ENCODE measurements at places on chromosomes 11 and 22.

- no peak for DNase-seq
Observed at GRCh38 chr11:8503910-8504364, 90.1 kb downstream of the STK33 start.

GRCh38 chr11:129267716-129268115 is 75.6 kb upstream of the ARHGAP32 start:
- no peak for DNase-seq

- DNase-seq = no peak
Observed at GRCh38 chr11:117366248-117366647, 38.6 kb downstream of the CEP164 start.

DNA sequence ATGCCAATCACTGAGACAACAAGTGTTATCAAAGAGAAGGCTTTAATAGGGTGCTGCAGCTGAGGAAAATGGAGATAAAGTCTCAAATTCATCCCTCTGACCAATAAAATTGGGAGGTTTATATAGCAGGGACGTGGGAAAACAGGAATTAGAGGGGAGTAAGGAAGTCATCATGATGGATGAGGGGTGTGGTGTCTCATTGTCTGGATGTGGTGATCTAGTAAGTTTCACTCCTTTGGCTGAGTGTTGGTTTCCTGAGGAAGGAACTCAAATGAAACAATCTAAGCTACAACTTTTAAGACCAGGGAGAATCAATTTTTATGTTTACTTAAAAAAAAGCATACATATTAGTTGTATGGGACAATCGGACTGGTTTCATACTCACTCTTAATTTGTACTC is 491.0 kb upstream of the KIRREL3 start:
- DNase-seq = no peak

DNA sequence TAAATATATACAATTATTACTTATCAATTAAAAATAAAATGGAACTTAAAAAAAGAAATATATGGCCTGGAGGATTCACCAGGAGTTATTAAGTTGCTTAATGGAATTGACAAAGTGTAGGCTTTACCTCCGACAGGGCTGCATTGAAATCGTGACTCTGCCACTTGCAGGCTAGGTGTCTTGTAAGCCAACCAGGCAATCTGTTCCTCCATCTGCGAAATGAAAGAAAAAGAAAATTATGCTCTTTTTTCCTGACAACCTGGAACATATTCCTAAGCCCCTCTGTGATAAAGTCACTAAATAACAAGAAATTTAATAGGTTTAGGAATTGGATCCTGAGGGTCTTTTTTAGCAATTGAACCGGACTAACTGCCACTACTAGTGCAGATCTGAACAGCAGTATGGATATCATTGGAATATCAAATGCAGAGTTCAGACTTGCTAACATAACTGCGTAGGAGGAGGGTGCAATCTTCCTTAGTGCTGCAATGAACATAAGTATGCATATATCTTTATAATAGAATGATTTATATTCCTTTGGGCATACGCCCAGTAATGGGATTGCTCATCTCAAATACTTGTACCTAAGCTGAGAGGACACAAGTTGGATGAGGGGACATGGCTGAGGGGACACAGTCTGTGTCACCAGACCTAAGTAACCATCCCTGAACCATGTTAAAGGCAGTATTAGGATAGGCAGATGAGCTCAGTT is 42.5 kb upstream of the CEP126 start:
- no peak for DNase-seq

All from hematopoietic multipotent progenitor cell (in vitro differentiated cells).